ENCODE measurements at places on chromosomes 5 and 9. TPM values are rescaled to one million over a fixed set of nuclear protein-coding genes. Genes with fewer than 3 reads are reported as not detected.

DNA sequence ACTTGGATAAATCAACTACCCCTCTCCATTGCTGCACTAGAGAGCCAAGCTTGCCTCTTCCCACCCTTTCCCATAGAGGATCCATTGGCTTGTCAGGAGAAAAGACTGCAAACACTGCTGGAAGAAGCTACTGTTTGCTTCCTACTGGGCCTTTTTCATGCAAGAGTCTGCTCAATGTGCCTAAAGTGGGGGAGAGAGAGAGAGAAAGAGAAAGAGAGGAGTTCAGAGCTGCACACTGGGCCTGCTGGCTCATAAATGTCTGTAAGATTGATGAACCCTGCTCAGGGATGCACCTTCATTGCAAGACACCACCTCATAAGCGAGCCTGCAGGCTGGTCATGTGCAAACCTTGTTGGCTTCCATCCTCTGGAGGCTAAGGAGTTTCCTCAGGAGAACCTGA lies 269.4 kb downstream of the ZNF608 start:
- no peak for DNase-seq

The CYSRT1 gene
- 0.18 TPM for total RNA-seq

DNA sequence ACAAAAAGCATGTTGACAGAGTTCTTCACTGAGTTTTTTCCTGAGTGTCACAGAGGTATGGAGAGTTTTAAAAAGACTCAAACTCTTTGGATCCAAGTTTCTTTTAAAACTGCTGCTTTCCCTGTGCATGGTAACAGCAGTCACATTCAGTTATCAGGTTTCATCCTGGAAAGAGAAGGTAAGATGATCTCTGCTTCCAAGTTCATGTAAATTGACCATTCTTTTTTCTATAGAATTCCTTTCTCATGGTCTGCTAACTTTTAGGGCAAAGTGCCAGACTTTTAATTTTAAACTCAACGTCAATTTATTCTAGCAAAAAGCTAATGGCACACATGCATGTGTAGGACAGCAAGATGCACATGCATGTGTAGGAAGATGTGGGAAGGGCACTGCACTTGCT lies 52.5 kb upstream of the PRLR start:
- no peak for DNase-seq

- DNase-seq = no peak
Observed at GRCh38 chr5:146726891-146727290, 151.7 kb downstream of the PPP2R2B start.

The SPINK7 gene
- total RNA-seq = not detected

The NAIF1 gene
- total RNA-seq = 10.0 TPM

DNA sequence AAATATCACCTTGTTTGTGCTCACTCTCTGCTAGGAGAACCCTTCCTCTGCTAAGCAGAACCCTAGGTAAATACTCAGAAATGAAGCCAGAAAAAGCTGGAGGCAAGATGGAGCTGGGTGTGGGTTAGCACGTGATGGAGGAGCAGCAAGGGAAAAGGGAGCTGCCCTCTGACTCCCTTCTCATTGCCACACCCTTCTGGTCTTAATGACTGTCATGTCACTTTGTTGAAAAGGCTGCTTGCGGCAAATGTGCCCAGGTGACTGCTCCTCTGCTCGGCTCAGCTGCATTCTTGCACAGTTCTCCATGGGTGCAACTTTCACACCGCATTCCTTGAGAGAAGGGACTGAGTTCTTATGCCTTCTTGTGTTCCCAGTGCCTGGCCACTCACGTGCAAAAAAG lies 36.4 kb upstream of the TBC1D2 start:
- DNase-seq = no peak

The TUSC1 gene
- total RNA-seq = 12.5 TPM

GRCh38 chr5:166540156-166540555 lies 1751.3 kb upstream of the WWC1 start:
- DNase-seq = peak; percentile 37

DNA sequence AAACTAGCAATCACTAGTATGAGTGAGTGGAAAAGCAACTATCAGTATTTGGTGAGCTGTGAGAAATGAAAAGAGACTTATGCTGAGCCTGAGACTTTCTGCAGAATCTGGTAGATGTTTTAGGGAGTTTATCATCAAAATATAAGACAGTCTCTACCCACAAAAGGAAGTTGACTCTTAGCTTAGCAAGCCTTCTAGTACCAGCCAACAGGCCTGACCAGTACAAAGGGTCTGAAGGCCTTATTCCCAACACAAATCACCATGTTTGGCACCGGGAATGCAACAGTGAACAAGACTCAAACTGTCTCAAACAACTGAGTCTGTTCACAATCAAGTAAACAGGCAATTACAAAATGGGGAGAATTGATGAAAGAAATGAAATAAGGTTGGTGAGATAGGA lies 244.4 kb downstream of the CWC27 start:
- DNase-seq = no peak

- DNase-seq = no peak
Observed at GRCh38 chr5:6731465-6732237, 18.4 kb downstream of the TENT4A start.

Data from muscle of leg (tissue), 16 donors.